ENCODE measurements at places on chromosomes 2 and 18.

DNA sequence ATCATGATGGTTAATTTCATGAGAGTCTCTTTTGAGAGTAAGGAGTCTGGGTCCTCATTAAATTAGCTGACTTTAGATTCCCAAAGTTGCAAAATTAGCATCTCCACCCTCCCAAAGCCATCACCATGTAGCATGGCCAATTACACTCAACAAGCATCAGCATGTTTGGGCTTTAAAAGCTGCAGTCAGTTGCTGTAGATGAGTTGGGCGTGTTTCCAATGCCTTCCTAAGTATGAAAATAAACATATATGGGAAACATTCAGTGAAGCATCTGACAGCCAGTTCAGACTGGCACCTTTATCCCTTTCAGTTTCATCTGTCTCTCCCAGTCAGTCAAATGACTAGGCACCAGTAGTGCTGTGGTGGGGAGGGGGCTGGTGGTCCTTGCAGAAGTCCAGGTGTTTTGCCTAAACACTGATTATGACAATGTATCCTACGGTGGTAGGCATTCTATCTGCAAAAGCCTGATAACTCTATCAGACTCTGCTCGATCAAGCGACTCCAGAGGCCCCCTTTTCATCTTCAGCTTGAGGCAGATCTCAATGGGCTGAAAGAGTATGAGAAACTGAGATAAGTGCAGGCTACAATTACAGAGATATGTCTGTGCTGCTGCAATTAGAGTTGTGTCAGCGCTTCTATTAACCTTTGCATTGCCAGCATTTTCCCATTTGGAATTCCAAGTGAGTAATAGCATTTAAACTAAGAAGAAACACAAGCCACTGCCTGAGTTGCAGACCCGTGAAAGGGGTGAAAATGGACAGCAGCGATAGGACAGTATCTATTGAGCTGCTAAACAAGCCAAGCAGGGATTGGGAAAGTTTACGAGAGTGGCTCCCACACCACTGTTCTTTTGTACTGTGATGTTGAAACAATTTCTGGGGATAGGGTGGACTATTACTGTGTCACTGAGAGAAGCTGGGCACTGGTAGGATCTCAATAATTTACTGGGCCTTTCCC lies 67.3 kb upstream of the SPOPL start:
- ATAC-seq = no peak

DNA sequence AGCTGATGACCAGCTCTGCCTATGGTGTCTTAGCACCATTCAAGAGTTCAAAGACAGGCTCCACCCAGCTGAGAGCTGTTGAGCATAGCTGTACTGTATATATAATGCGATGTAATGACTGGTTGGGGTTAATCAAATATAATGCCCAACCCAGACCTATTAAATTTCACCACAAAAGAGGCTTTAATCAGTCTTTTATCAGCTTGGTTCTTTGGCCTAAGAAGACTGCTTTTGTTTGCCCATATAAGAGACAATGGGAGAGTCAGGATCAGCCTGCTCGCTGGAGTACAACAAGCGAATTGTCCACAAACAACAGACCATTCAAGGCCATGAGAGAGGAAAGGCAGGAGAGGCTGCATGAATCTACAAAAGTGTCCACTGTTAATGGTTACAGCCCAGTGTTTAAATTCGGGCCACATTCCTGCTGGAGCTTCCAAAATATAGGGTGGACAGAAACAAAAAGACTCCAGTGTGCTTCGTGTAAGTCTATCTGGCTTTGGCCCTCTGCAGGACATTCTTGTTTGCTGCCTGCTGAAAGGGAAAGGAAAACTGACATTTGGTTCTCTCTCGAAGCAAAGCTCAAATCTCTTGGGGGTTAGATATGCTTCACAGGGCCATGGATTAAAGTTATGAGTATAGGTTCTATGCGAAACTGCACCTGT lies 299.0 kb upstream of the FBXO11 start:
- ATAC-seq = no peak

DNA sequence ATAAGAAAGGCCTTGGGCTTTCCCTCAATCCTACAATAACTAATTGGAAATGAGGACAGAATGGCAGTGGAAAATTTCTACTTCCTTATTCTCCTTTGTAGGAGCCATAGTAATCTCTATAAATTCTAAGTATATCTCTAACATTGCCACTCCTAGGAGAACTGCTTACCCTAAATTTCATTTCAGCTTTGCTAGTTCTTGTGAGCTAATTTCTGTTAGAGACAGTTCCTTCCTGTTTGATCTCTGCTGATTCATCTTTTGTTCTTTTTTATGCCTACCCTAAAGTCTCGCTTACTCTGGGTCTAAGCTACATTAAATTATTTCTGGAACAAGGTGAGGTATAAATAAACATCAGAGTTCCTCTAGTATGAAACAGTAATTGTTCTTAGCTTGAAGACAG lies 25.7 kb downstream of the ABHD3 start:
- no peak for ATAC-seq

- ATAC-seq = no peak
These were observed 136.1 kb downstream of the SH3BP4 start for GRCh38 chr2:235087832-235088495.

DNA sequence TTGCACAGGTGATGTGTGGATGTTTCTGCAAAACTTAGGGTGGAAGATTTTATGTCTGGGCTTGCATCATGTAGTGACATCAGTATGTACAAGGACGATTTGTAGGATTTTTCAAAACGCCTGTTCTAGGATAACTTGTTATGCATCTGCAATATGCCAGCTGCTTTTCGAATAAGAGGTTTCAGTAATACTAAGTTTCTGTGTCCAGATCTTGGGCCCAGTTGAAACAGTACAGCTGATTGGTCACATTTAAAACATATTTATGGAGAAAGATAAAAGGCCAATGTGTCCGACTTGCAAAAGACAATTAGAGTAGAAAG lies 1.2 kb downstream of the PTPN4 start:
- ATAC-seq = no peak

- ATAC-seq = no peak
These were observed 452.8 kb downstream of the MBD2 start for GRCh38 chr18:53771664-53772063.

- no peak for ATAC-seq
These were observed 206.1 kb downstream of the KLHL29 start for GRCh38 chr2:23591111-23591510.

DNA sequence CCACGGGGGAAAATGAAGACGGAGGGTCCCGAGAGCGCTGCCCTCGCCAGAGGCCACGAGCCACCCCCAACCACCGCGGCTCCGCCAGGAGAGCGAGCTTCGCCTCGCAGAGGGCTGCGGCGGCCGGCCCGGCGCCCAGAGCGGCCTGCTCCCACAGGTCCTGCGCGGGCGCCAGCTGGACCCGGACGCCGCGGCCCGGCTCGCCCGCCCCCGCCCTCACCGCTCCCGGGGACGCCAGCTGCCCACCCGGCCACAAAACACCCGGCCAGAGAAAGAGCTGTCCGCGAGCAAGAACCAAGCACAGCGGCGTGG lies 709 bp downstream of the PTPN2 start:
- ATAC-seq = peak; percentile 52

GRCh38 chr18:28606686-28607085 lies 429.8 kb upstream of the CDH2 start:
- ATAC-seq = no peak

GRCh38 chr2:2702385-2702784 lies 371.3 kb upstream of the MYT1L start:
- no peak for ATAC-seq

DNA sequence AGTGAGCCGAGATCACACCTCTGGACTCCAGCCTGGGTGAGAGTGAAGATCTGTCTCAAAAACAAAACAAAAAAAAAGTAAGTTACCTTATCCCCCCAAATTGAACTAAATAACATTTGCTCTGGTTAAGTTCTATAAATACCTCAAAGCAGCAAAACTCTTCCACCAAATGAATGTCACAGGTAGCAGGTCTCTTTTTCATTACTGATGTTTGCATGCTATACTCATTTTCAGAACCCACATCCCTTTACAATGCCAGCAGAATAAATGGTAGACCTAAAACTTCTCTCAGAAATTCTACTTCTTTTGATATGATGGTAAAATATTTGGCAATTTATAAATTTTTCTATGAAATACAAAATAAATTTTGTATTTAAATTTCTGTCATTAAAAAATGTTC lies 22.3 kb downstream of the INO80D start:
- no peak for ATAC-seq

DNA sequence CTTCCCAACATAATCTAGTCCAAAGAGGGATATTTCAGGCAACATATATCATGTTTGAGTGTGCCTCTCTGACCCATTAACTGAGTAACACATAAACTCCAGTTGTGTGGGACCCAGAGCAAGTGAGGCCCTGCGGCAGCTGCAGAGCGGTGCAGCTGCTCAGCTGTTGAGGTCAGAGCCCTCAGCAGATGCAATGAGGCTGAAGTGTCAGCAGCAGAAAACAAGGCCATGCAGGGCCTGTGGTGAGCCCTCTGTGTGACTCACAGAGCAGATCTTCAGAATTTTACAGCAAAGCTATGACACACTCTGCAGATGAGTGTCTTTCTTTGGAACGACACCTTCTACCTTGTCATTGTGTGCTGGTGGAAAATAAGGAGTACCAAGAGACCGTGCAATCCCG lies 168.5 kb downstream of the CBLN2 start:
- no peak for ATAC-seq

GRCh38 chr2:109046925-109047508 lies 58.0 kb upstream of the EDAR start:
- ATAC-seq = peak; percentile 62

DNA sequence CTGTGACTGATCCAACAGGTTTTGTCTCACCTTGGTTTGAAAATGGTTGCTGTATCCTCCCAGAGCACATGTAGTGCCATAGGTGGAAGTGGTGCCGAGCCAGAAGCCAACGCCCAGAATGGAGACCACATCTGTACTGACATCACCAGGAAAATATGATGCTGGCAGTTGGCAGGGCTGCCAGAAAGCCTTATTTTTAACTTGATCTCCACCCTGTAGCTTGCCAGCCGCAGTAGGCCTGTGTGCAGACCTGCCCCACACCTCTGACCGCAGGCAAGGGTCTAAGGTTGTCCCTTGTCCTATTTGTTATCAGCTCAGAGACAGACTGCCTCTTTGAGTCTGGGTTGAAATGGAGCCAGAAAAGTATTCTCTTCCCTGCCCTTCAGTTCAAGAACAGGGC lies 123.5 kb upstream of the EML6 start:
- ATAC-seq = no peak

GRCh38 chr2:41933585-41934320 lies 114.1 kb upstream of the PKDCC start:
- no peak for ATAC-seq

- ATAC-seq = peak; percentile 60
These were observed 96.3 kb downstream of the UBE2E3 start for GRCh38 chr2:181076658-181077057.

- ATAC-seq = no peak
These were observed 54.1 kb upstream of the CAVIN2 start for GRCh38 chr2:191901031-191901430.

Measured in SK-N-SH treated with all-trans-retinoic acid at 6 μM for 48 hours (cell line).